ENCODE measurements at places on chromosomes 3 and 15.
A peak's percentile ranks its signal among the peaks of the same experiment; 100 is the strongest.

DNA sequence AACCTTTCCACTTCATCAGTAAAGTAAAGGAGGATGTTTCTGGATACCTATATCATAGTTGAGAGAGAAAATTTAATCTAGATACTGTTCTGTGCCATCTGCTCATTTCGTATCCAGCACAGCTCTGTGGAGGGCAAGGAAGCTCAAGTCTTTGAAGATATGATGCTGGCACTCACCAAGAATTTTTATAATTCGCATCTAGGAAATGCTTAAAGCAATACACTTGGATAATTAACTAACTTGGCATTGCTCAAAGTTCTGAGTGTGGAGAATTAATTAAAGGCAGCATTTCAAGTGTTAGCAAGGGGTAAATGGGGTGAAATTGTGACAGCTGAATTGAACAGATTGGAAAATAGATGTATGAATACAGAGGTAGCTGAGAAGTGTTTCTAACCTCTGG lies 213.2 kb downstream of the KCNMB2 start:
- DNase-seq, result no peak

DNA sequence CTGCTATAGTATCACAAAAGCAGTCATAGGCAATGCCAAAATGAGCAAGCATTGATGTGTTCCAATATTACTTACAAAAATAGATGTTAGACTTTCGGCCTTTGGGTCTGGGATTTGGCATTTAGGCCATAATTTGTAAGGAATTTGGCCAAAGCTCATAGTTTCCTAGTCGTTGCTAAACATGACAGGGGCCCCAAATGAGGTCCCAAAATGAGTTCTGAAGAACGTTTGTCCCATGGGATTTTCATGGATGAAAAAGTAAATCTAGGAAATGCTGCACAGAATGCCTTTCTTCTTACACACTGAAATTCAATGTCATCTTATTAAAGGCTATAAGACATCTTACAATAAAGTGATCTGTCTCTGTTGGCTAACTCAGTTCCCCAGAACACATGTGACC lies 456.0 kb downstream of the CNTN4 start:
- DNase-seq, result no peak

GRCh38 chr3:58000306-58001085 lies 7.7 kb upstream of the FLNB start:
- DNase-seq, result no peak

- peak; percentile 19 for DNase-seq
Observed at GRCh38 chr15:82968066-82968465, 15.5 kb upstream of the HOMER2 start.

GRCh38 chr15:51931638-51932037 lies 39.9 kb downstream of the LEO1 start:
- DNase-seq, result no peak

DNA sequence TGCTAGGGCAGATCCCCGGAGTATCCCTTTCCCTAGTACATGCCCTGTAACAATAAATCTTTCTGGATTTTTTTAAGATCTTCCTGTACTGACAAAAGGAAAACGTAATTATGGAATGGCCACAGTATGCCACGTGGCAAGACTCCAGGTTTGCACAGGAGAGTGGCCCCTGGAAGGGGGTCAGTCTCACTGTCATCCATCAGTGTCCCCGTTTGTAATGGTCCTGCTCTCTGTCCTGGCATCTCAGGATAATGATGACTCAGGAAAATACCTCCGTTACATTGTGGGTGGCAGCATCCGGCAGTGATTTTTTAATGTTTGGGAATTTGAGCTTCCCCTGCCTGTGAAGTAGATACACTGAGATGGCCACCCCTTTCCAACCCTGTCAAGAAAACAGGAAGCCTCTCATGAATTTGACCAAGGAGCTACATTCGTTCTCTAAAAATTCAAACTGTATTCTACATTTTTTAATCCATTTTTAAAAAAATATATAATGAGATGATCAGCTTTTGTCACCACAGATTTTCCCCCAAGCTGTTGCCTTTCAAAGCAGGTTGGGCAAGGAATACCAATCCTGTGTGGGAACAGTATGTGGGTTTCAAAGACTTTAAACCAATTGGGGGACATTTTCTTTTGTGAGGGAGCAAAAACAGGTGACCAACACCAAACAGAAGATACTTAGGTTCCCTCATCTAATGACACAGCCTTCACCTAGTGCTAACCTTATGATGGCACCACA lies 110.4 kb downstream of the C3orf70 start:
- no peak for DNase-seq

DNA sequence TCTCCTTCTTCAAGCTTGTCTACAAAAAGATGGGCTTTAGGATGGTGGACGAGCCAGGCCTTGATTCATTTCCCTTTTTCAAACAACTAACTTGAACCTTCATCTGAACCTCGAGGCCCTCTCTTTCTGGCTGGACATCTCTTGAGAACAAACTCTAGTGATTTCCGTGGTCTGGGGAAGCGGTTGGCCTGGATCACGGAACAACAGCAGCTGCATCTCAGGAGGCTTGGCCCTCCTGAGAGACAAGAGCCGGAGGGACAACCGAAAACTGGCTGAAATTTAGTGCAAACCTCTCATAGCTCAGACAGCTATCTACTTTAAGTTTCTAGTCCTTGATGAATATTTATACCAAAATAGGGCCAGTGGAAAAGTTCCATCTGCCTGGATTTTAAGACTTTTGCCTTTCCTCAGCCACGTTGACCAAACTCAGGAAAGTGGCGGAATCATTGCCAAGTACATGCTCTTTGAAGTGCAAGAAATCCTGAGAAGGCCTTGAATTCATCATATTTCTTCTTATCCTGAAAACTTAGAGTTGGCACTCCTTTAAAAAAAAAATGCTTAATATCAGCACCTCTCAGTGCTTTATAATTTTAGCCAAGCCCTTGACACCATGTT lies 14.5 kb downstream of the LMCD1 start:
- no peak for DNase-seq

DNA sequence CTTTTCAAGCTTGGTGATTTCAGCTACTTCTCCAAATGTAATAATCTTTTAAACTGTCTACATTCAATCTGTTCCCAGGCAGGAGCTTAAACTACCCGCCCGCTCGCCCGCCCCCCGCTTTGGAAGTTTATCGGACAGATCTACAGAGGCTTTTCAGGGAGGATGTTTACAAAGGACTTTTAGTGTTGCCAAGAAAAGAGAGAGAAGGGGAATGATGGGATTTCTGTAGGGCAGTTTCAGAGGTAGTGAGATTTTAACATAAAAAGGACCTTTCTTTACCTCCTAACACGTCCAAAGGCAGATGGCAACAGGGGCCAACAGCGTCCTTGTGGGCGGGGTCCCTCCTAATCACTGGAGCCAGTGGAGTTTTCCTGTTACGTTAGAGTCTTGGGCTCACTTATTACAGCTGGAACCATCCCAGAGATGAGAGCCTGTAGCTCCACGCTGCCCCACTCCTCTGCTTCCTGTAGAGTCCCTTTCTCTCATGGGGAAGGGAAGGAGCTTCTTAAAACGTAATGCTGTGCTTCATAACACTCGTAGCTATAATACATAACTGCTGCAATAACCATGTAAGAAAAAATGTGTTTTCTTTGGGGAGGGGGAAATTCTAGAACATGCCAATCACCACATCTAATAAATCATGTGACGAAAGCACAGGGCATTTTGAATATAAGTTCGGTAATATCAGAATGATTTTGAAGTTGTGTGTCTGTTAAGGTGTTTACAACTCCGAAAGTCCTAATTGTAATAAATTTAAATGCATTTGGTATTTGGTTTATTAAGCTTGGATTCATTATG lies 30.9 kb downstream of the HES1 start:
- DNase-seq, result no peak

DNA sequence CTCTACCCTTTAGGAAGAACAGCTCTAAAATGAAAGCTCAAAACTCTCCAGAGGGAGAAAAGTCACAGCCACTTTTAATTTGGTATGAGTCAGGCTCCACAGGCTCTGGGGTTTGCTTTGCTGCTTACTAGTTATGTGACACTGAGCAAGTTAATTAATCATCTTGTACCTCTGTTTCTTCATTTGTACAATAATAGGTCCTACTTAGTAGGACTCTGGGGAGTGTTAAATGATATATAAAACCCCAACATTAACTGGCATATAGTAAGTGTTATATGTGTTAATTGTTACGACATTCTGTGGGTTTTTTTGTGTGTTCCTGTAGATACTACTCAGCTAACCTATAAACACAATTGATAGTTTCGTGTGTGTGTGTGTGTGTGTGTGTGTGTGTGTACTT lies 6.6 kb downstream of the ACKR2 start:
- no peak for DNase-seq

DNA sequence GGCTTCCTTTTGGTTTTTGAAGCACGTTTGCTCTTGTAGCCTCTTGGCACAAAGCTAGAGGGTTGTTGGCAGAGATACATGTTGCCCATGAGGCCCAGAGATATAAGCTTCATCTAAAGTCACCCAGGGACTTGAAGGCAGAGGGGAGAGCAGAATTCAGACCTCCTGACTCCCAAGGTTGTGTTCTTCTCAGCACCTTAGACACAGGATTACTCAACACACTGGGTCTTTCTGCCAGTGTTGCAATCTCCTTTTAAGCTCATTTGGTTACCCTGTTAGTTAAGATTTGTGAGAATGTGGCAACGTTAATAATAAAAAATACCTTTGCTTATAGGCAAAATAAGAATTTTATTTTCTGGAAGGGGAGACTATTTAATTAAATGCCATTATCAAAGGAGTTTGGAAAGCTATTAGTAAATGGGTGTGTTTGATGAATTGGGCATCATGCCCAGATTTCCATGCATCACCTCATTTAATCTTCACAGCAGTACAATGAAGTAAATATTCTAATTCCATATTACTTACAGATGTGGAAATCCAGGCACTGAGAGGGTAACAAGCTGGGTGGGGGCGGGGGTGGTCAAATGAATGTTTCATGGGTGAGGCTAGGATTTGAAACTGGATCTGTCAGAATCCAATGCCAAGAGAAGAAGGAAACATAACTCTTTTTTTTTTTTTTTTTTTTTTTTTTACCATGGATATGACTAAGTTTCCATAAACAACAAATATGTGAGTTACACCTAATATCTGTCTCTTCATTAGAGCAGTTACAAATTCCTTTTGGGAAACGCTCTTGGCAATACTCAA lies 183.3 kb downstream of the NR1D2 start:
- DNase-seq, result peak; percentile 65

GRCh38 chr3:183159333-183159732 lies 3.2 kb downstream of the LAMP3 start:
- DNase-seq, result no peak

DNA sequence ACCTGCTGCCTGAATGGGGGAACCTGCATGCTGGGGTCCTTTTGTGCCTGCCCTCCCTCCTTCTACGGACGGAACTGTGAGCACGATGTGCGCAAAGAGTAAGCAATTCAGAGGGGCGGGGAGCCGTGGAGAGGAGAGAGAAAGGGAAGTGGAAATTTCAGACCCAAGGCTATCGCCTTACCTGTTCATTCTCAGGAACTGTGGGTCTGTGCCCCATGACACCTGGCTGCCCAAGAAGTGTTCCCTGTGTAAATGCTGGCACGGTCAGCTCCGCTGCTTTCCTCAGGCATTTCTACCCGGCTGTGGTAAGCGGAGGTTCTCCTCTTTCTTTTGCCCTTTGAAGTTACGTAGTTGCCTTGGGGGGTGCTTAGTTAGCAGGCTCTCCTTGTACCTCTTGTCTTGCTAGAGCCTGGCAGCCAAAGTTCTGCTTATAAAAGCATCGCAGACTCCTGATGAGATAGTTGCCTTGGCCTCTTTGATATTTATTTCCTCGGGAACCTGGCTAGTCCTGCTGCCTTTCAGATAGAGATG lies 13.7 kb upstream of the LRRC2 start:
- no peak for DNase-seq

DNA sequence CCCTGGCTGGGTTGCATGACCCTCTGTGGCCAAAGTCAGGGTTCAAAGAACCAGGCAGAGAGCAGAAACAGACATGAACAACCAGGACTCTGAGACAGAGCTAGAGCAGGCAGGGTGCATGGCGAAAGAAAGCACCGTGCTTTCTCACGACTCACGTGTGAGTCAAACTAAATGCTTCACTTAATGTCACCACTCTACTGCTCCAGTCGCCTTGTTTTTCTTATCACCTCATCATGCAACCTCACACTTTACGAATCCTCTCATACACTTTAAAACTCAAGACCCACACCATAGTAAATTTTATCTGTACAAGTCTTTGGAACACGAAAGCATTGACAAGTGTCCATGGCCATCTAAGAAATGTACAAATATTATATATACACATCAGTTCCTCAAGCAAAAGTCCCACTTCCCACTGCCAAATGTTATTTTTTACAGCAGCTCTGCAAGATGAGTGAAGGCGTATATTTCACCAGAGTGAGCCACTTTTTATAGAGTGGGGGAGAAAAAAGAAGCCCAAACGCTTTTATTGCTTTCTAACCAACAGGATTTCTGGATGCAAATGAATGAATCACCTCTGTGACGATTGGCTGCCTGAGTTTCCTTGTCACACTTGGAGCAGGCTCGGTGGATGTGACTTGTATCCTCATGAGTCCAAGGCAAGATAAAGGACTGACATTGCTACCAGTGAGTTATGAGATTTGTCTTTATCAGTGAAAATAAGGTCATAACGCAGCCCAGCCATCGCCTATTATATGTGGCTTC lies 16.0 kb upstream of the MEGF11 start:
- DNase-seq, result peak; percentile 72

DNA sequence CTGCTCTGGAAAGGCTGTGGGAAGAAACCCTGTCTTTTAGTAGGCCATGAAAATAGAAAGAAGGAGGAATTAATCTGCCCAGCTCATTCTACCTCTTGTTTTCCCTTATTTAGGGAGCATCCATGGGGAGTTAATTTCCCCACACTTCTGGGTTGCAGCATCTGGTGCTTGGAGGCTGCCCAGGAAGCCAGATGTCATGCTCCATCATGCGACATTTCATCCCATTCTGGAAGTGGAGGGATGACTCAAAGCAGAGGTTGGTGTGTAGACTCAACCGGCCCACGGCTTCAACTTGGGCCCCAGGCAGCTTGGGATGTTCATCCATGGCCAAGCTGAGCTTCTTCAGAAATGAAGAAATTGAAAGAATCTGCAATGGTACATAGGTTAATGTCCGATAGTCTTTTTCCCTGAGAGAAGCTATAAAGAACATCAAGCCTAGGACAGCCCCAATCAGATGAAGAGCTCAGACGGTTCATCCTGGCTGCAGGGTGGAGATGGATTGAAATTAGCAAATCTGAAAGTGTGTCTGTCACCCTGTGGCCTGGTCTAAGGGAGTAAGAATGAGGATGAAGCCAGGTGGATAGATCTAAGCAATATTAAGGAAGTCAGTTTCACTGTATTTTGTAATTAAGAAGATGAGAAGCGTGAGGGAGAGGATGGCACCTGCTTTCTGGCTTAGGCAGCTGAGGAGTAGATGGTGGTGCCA lies 24.5 kb upstream of the PROK2 start:
- no peak for DNase-seq

GRCh38 chr3:151867666-151868065 lies 5.8 kb upstream of the SUCNR1 start:
- no peak for DNase-seq
